A673 (cell line): ENCODE measurements at places on chromosomes 2 and 18. TPM values are rescaled to one million over a fixed set of nuclear protein-coding genes. Genes with fewer than 3 reads are reported as not detected.

Gene IL1RL1
- total RNA-seq: not detected in 2 replicates

Gene CBLN2
- total RNA-seq: 7.5 and 9.7 TPM in 2 replicates

Gene C2orf80
- not detected in 2 replicates for total RNA-seq

Gene CAPN14
- 0.13 and 0.35 TPM in 2 replicates for total RNA-seq

Gene LIPT1
- 6.3 and 7.4 TPM in 2 replicates for total RNA-seq

Gene TOGARAM2
- 0.31 and 0.75 TPM in 2 replicates for total RNA-seq

Gene REG1B
- total RNA-seq: not detected in 2 replicates

Gene RFTN2
- 5.8 and 7.3 TPM in 2 replicates for total RNA-seq

Gene IL37
- total RNA-seq: not detected in 2 replicates

Gene TUBA3E
- not detected in 2 replicates for total RNA-seq

Gene TSHZ1
- 1.8 and 3.6 TPM in 2 replicates for total RNA-seq

Gene MROH2A
- total RNA-seq: 0.92 and 1.3 TPM in 2 replicates

Gene DIS3L2
- 38.7 and 45.1 TPM in 2 replicates for total RNA-seq

Gene MOGAT1
- not detected in 2 replicates for total RNA-seq

Gene NEU2
- not detected in 2 replicates for total RNA-seq

Gene NT5DC4
- total RNA-seq: not detected in 2 replicates

Gene EIF2AK2
- total RNA-seq: 64.4 and 68.4 TPM in 2 replicates

Gene TP53I3
- total RNA-seq: 2.8 and 3.0 TPM in 2 replicates
